ENCODE measurements at places on chromosomes 1 and 21.

- no peak for DNase-seq
These were observed 114.6 kb downstream of the UCK2 start for GRCh38 chr1:165942062-165942461.

DNA sequence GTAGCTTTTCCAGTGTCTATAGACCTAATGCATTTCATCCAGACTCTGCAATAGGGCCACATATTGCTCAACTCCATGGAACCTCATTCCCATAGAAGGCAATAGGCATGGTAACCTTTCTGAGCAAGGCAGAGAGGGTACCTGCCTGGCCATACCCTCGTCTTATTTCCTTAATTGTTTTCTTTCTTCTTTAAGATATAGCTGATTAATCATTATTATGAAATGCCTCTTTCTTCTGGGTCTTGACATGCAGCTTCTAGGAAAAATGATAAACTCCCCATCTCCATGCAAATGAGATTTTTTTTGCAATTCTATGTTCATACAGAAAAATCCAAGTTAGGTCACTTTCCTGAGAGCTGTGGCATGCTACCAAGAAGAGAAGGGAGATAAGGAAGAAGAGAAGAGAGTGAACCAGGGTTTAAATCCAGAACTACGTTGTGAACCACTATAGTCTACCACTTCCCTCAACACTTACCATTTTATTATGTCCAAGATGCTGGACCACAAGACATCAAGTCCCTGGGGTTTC lies 33.0 kb upstream of the IL20 start:
- no peak for DNase-seq

DNA sequence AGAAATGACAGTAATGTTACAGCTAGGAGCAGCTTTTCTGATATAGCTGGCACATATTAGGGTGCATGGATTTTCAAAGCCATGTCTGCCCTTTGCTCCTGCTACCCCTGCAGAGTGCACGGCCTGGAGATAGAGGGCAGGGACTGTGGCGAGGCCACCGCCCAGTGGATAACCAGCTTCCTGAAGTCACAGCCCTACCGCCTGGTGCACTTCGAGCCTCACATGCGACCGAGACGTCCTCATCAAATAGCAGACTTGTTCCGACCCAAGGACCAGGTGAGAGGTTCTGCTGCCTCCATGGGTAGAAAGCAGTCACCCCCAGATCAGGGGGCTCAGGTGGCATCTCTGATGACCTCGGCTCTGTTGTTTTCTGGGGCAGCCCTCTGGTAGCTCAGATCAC lies 9.8 kb downstream of the MTARC1 start:
- DNase-seq, result no peak

DNA sequence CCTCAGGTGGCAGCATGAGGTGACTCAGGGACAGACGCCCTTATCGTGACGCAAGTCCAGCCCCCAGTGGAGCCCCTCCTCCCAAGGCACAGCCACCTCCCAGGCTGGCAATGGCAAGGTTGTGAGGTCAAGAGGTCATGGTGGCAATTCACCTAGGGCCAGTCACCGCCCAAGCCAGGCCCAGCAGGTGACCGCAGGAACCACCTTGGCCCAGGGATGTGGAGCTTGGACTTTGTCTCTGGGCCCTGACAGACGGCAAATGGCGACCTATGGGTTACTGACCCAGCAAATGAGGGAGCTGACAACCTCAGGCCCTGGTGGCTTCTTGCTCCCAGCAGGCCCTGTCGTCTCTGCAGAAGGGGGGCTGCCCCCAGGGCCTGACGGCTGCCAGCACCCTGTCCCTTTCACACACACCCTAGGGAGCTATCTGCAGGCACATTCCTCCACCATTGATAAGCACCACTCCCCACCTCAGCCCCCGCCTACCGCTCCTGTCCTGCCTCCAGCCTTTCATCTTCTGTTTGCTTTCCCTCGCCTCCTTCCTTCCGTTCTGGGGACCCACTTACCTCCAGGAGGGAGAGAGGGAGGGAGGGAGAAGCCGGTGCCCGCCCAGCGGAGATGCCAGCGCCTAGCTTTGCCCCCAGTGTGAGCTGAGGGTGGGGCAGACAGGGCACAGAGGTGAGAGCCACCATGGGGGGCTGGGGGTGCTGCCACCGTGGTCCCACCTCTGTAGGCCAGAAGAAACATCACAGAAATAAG lies 12.1 kb downstream of the EPHA2 start:
- DNase-seq, result no peak

- DNase-seq, result no peak
These were observed 96.1 kb upstream of the PRMT6 start for GRCh38 chr1:106960412-106960811.

DNA sequence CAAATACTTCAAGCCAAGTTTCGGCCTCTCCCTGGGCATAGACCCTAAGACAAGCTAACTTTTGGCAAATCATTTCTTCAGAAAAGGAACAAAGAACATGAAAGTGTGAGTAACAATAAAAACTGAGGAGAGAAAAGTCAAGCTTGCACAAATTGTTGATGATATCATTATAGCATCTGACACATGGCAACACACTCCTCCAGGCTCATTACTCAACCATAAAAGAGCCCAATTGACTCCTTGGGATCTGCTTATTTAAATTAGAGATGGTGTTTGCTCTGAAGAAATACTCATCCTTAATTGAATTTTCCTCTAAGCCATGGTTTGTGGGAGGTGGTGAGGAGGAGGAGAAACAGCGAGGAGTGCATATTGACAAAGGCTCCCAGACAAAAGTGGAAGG lies 54.5 kb downstream of the TNFSF4 start:
- no peak for DNase-seq

DNA sequence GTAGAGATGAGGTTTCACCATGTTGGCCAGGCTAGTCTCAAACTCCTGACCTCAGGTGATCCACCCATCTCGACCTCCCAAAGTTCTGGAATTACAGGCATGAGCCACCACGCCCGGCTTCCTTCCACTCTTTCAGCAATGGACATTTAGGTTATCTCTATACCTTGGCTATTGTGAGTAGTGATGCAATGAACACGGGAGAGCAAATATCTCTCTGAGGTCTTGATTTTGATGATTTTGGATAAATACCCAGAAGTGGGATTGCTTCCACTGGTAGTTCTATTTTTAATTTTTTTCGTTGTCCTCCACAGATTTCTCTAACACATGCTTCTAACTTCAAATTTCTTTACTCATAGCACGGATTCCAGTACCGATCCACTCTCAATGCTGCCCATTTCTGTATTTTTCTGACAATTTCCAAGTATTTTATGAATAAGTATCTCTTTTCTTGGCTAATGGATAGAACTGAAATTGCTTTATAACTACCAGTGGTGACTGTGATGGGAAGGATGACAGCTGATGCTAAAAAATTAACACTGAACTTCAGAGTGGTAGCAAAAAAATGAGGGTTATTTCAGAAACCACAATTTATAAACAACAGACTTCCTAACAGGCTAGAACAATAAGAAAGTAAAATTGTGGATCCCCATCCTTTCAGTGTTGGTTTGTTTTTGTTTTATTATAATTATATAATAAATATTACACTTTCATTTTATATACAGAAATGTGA lies 327.5 kb upstream of the RUNX1 start:
- DNase-seq, result no peak

DNA sequence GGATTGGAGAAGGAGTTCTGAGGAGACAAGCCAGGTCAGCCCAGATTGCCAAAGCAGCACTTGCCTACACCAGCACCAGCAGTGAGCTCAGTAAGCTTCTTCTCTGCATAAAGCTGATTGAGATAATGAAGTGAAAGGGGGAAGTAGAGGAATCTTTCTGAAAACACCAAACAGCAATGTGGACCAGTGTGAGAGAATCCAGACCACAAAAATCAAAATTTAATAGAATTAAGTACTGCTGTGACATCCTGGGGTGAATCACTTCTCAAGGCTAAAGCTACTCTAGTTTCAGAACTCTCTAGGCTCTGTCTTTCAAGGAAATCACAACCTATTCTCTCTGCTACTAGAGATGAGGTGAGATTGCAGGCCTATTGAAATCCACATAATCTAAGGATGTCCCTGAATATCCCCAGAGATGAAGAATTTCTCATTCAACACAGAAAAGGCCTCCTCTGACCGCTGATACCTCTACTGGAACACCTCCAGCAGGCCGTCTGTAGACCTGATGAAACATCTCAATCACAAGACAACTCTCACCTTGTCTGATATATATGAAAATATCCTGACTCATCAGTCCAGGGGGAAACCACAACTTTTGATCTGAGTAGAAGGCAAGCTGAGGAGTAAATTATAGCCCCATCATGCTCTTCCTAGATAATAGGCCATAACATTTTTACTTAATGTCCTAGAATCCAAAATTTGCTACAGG lies at the start of gene FCRL4:
FCRL4 (minus strand) TSS at position 127 of the 709 bp plus-strand sequence. CDS start 141 bp downstream, outside the sequence.
- no peak for DNase-seq

GRCh38 chr1:12075195-12076114 lies 12.4 kb downstream of the TNFRSF8 start:
- DNase-seq, result no peak

DNA sequence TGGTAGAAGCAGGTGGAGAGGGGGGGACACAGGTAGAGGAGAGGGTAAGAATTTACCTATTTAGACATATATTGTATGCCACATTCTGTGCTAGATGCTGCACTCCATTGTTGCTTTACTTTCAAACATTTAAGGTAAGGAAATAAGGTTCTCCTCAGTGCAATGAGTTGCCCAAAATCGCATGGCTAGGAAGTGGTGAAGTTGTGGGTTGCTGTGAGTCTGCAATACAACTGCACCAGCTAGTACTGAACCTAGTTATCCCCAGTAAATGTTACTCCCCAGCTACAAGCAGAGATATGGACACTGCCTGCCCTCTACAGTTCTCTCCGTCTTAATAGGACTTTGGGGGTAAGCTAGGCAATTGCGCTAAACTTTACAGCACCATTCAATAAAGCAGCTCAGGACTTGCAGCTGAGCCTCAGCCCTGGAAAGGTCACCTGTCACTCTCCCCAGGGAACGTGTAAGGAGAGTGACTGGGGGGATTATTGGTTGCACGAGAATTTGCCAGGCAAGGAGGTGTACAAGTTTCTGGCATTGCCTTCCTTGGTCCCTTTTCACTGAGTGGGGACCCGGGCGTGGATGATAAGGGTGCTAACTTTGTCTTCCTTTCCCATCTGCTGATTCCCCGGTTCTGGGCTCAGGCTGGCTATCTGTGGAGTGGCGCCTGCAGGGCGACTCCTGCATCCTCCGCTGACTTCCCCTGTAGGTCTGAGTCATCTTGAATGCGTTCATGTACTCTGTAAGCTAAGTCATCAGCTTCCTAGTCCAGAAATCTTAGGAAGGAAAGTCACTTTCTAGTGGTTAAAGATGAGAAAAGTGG lies 71.3 kb upstream of the CNTN2 start:
- no peak for DNase-seq

GRCh38 chr1:31273619-31274018 lies 23.0 kb downstream of the SNRNP40 start:
- DNase-seq, result no peak

DNA sequence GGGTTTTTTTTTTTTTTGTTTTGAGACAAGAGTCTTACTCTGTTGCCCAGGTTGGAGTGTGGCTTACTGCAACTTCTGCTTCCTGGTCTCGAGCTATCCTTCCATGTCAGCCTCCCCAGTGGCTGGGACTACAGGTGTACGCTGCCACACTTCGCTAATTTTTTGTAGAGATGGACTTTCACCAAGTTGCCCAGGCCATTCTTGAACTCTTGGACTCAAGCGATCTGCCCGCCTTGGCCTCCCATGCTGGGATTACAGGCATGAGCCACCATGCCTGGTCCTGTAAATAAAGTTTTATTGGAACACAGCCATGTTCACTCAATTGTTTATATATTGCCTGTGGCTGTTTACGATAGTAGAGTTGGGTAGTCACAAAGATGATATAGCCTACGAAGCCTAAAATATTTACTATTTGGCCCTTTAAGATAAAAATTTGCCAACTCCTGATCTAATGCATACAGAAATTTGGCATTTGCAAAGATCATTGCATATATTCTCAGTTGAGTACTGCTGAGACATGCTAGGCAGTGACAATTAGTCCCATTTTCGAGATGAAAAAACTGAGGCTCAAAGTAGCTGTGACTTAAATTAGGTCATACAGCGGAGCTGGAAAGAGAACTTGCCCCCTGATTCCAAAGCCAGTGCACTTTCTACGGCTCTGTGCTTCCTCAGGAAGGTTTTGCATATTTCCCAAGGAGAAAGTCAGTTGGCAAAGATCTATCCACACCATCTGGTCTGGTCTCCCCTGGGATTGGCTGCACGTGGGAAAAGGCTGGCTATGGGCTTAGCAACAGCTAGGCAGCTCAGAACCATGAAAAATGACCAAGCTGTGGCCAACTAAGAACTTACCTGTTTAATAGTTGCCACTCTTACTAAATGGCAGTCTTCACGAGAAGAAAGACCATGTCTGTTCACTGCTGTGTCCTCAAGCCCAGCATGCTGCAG lies 19.4 kb downstream of the MECR start:
- peak; percentile 9 for DNase-seq

DNA sequence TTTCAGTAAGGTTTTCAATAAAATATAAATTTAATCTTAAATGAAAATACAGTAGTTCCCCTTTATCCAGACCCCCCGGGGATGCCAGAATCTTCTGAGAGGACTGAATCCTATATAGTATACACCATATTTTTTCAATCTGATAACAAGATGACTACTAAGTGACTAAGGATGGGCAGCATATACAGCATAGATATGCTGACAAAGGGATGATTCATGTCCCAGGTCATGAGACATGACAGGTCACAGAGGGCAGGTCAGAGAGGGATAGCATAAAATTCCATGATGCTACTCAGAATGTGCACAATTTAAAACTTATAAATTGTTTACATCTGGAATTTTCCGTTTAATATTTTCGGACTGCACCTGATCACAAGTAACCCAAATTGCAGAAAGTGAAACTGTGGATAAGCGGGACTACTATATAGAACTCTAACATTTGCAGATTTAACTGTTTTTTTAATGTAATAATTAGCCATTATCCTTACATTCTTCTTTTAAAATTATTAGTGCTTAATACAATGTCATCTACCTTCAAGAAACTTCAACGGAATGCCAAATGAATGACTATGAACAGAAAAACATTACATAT lies 48.8 kb downstream of the LRRC40 start:
- no peak for DNase-seq

DNA sequence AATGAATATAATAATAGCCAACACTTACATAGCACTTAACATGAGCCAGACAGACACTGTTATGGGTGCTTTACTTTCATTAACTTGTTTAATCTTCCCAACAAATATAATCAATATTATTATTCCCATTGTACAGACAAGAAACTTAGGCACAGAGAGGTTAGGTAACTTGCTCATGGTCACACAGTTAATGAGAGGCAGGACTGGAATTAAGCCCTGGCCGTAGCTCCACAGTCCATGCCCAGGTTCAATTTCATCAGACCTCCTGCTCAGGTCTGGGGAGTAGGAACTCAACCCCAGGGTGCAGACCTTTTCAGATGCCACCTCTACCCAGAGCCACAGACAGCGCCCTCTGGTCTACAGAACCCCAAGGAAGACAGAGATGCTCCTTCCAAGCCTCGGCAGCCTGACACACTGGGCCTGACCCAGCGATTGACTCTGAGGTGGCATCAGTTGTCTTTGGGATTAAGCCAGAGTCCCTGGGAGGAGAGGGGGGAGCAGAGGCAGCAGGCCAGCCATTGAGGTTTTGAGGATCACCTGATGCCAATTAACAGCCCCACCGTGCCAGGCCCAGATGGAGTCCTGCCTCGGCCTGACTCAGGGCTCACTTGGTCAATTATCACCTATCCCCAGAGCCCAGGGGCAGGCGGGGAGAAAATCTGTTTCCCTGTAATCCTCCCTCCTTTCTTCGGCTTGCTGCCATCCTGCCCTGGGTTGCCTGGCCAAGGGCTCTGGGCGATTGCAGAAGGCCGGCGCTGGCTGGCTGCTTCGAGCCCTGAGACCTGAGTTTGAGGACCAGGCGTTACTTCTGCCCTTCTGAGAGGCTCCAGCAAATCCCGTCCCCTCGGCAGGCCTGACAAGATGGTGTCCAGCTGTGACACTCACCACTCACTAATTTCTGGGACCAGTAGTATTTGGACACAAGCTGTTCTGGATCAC lies 116.7 kb downstream of the LACTBL1 start:
- no peak for DNase-seq

All from NCI-H1694 (cell line).